Liver (tissue), 10 donors: ENCODE measurements at places on chromosomes 12 and 14. TPM values are rescaled to one million over a fixed set of nuclear protein-coding genes. Genes with fewer than 3 reads are reported as not detected.

Gene PLBD1
- 7.5 TPM for total RNA-seq

Gene OTX2
- total RNA-seq, result not detected

Gene REC8
- 3.8 TPM for total RNA-seq

Gene CLMN
- 40.1 TPM for total RNA-seq

Gene OR10AD1
- total RNA-seq, result not detected

Gene DDN
- 0.09 TPM for total RNA-seq

Gene NPFF
- total RNA-seq, result not detected

Gene SMIM41
- total RNA-seq, result not detected

Gene SERPINA1
- 10,220 TPM for total RNA-seq

Gene GAS2L3
- total RNA-seq, result 17.6 TPM

Gene TSPAN9
- 29.0 TPM for total RNA-seq

Gene SALL2
- total RNA-seq, result 2.9 TPM

Gene CLEC1A
- 0.09 TPM for total RNA-seq

Gene RNF31
- total RNA-seq, result 16.3 TPM

Gene RPL10L
- total RNA-seq, result not detected

Gene IFNG-AS1
- not detected for total RNA-seq

Gene ANO4
- 2.2 TPM for total RNA-seq

Gene ASPG
- total RNA-seq, result 42.4 TPM

Gene ACVR1B
- total RNA-seq, result 7.4 TPM

Gene CPM
- total RNA-seq, result 65.0 TPM

Gene TAS2R9
- total RNA-seq, result 0.33 TPM

Gene NPAS3
- total RNA-seq, result 0.08 TPM

Gene FBLN5
- 3.9 TPM for total RNA-seq

Gene PRH2
- 0.23 TPM for total RNA-seq

Gene ANKRD33
- total RNA-seq, result not detected

Gene TNFAIP2
- 25.0 TPM for total RNA-seq

Gene BIN2
- total RNA-seq, result 6.0 TPM

Gene C14orf132
- total RNA-seq, result 2.3 TPM

Gene ZBTB42
- total RNA-seq, result 9.4 TPM

Gene SOAT2
- total RNA-seq, result 0.92 TPM

Gene KLHL28
- 7.4 TPM for total RNA-seq
